ENCODE measurements at places on chromosomes 6 and 20.

DNA sequence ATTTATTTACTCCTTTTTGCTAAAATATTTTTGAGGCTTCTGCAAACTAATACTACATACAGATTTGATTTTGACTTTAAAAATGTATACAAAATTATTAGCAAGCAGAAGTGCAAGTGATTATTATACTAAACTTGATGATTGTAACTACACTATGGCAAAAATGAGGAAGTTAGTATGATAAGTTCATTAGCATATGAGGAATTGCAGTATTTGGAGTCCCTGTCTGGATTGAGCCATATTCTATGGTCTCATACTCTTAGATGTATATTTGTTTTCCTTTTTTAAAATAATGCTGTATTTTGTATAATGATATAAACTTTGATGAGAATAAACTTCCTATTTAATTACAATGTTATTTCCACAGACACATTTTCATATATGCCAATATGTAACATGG lies 13.9 kb downstream of the CRISP3 start:
- DNase-seq: no peak

- no peak for DNase-seq
Measured at GRCh38 chr20:41657655-41658054, 39.5 kb upstream of the CHD6 start.

GRCh38 chr6:142218446-142218845 lies 71.4 kb downstream of the VTA1 start:
- no peak for DNase-seq

GRCh38 chr20:50595988-50596693 lies 86.0 kb downstream of the PTPN1 start:
- DNase-seq: peak; percentile 72

GRCh38 chr6:87124074-87124473 lies 29.2 kb upstream of the CGA start:
- no peak for DNase-seq

DNA sequence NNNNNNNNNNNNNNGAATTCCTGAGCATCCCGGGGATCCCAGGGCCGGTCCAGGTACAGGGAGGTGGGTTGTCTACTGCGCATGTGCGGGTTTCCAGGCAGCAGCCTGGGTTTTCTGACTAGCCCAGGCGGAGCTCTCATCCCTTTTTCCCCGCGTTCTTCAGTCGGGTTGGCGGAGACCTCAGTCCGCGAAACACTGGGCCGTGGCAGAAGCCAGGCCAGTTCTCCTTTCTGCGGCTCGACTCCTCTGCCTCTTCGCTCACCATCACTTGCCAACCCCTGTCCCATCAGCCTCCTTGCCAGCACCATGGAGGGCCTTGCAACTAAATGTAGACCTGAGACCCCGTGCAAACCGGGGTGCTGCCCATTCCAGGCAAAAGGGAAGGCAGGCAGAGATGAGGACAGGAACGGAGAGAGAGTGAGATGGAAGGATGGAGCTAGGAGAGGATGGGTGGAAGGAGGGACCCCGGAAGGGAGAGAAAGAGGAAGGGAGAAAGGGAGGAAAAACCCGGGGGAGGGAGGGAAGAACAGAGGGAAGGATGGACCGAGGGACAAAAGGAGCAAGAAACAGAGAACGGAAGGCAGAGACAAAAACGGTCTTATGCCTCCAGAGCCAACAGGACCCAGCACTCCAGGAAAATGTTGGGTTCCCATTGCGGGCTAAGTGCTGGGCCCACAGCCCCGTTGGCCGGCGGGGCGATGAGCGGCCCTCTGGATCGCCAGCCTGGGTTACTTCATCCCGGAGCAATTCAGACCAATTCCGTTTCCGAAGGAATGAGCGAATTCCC lies 445.4 kb upstream of the DEFB115 start:
- DNase-seq: no peak

DNA sequence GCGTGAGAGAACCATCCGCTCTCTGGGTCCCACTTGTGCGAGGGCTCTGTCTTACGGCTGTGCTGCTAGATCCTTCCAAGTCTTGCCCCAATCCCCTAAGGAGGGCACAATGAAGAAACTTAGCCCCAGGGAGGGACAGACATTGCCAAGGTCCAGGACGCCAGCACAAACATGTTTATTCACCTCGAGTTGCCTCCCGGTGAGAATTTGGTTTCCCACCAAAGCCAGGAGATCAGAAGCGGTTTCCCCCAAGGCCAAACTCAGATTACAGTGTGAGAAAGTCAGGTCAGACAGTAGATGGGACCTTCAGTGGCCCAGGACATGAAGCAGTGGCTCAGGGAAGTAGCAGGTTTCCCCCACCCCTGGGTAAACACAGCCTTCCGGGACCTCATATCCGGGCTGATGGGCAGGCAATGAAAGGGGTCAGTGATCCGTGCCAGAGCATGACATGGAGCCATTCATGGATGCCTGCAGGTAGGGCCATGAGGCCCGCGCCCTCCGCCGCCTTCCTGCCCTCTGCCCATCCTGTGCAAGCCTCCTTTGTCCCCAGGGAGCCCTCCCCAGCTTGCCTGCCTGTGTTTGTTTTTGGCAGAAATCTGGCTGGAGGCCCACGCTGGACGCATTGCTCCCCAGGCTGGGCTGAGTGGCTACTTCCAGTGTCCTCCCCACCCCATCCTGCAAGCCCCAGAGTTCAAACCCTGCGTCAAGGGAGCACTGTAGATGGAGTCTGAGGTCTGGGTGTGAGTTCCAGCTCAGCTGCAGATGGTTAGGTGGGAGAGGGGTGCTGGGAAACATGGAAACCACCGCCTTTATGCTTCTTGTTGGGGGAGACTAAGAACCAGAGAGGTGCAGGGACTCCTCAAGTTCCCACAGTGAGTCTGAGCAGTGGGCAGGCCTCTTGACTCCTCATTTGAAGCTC lies 2.0 kb downstream of the BPIFB2 start:
- no peak for DNase-seq

DNA sequence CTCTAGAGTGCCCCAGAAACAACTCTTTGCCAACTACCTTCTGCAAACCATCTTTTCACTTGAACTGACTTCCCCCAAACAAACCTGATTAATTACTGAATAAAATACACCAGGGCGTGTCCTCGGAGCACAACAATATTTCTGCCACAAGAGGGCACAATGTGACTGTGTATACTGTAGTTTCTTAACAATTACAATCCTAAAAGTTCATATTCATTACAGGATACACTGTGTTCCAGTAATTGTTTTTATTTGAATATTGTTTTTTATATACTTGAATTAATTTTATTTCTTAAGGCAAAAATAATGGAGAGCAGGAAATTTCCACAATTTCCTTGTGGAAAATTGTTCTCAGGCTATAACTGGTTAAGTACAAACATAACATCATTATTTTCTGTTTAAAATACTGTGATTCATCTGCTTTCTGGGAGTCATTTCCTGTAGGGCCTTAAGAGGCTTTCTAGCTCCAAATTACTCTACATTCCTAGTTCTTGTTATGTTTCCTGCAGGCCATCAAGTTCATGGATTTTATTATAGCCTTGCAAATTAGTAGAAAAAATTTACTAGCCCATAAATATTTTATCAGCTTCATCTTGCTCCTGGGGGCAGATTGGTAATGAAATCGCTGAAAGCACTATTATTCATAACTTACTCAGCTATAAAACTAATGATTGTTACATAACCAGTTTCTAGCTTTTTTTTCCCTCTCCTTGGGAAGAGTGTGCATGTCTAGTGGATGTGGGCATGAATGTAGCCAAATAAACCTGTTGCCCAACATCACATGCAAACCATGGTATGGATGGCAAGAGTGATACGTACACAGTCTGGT lies 51.9 kb upstream of the SLC22A16 start:
- DNase-seq: peak; percentile 63

DNA sequence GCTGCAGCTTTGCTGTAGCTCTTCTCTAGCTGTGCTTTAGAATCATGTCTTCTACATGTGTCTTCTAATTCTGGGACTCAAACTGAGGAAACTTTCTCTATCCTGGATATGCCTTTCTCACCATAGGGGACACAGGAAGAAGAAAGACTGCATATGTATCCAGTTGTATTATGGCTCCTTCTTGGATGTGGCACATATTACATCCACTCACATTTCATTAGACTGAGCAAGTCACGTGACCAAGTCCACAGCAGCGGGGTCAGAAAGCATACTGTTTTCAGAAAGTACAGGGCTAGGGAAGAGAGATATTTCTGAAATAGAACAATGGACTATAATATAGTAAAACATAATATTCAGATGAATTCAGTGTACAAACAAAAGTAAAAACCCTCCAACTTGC lies 187.6 kb upstream of the RIMS1 start:
- DNase-seq: no peak

DNA sequence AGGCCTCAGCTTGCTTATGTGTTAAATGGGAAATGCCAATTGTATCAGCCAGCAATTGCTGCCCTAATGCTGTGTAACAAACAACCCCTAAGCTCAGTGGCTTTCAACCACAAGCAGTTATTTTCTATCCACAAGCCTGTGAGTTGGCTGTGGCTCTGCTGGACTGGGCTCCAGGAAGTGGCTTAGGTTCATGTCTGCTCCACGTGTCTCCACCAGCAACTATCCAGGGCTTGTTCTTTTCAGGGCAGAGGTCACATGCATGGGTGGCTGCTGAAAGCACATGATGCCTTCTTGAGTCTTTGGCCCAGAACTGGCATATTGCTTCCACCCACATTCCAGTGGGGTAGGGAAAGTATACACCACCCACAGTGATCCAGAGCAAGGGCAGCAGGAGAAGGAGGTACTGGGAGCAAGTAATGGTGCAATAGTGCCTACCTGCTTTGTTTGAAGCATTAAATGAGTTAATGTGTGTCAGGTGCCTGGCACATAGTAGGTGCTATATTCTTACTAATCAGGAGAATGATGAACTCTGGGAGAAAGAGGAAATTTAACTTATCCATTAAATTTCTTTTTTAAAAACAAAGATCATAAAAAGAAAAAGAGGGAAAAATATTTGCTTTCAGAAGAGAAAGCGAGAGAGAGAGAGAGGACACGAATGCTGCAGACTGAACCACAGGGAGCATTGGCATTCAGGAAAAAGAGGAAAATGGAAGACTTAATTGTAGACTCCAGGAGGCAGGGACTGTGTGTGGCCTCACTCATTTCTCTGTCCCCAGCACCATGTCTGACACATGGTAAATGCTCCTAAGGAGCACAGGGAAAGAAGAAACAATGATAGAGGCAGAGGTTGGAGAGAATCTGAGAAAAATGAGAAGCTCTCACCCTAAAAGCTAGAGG lies 25.2 kb upstream of the RNF24 start:
- DNase-seq: no peak

- DNase-seq: no peak
Measured at GRCh38 chr6:138115201-138115600, 8.0 kb upstream of the PERP start.

- peak; percentile 80 for DNase-seq
Measured at GRCh38 chr20:2451939-2452732, 18.5 kb downstream of the SNRPB start.

- DNase-seq: no peak
Measured at GRCh38 chr6:149211046-149211571, 106.4 kb upstream of the TAB2 start.

DNA sequence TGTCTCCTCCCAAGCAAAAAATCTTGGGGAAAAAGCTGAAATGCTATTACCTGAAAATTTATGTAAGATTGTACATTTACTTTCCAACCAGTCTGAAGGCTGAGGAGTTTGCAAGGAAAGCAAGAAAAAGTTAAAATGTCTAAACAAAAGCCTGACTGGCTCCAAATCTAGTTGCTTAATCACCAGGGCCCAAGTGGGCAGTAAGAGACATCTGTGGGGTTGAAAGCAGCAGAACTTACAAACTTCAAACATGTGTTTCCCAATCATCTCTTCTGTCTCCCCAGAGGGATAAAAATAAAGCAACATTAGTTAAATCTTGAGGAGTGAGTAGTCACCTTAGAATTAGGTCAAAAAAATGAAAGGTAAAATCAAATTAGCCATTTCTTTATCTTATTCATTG lies 98.6 kb downstream of the OGFRL1 start:
- DNase-seq: no peak

DNA sequence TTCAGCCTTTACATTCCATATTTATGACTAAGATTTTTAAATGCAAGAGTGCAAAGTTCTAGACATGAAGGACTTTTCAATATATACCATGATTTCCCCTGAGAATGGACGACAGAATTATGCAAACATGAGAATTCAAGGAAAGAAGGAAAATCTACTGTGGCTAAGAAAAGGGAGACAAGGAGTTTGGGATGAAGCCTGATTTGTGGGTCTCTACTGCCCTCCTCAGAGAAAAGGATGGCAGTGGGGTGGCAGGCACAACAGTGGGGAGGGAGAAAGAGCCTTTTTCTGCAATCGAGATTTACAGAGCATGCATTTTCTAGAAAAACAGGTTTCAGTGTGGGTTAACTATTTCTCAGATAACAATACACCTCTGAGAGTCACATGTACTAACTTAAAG lies 466.9 kb upstream of the NRSN1 start:
- peak; percentile 4 for DNase-seq

GRCh38 chr20:14415467-14415866 lies 78.1 kb upstream of the FLRT3 start:
- no peak for DNase-seq

All from HTR-8/SVneo (cell line).